ENCODE measurements at places on chromosomes 3 and 15.

GRCh38 chr3:128316481-128316891, 150.2 kb downstream of the DNAJB8 start:
- DNase-seq, result peak; percentile 46

DNA sequence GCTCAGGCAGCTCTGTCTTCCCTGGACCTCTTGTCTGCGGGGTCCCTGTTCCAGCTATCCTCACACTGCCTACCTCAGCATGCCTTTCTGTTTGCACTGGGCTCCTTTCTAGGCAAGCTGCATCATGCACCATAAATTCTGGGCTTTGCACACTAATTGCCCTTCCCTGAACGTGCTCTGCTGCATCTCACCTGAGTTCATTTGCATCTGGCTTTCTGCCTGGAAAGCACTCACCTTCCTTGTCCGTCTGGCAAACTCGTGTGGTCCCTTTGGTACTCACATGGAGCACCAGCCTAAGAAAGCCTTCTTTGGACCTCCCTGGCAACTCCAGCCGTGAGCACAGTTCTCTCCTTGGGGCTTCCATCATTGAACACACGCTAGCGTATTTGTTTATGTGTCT, 365.6 kb downstream of the SV2B start:
- DNase-seq, result no peak

DNA sequence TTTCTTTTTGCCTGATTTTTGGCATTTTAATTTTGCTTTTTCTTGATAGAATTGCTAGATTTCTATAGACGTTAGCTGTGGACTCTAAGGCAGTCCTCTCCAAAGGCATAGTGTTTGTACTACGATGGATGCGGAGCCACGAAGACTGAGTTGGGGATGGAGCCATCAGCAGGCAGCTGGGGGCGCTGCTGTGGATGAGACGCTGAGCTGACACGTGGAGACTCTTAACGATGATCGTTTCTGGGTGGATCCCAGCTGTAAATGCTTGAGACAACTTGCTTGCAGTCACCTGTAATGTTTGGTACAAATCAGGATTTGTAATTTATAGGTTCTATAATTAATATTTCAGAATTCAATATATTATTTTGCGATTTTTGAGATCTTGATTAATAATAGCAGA, 13.3 kb upstream of the PPP1R2 start:
- no peak for DNase-seq

- no peak for DNase-seq
Observed at GRCh38 chr15:65292938-65293518, 2.8 kb upstream of the RNU5A-1 start.

GRCh38 chr3:142723665-142723967, 218 bp upstream of the TRPC1 start:
- no peak for DNase-seq

- no peak for DNase-seq
Observed at GRCh38 chr15:23912191-23912590, 225.1 kb upstream of the NDN start.

DNA sequence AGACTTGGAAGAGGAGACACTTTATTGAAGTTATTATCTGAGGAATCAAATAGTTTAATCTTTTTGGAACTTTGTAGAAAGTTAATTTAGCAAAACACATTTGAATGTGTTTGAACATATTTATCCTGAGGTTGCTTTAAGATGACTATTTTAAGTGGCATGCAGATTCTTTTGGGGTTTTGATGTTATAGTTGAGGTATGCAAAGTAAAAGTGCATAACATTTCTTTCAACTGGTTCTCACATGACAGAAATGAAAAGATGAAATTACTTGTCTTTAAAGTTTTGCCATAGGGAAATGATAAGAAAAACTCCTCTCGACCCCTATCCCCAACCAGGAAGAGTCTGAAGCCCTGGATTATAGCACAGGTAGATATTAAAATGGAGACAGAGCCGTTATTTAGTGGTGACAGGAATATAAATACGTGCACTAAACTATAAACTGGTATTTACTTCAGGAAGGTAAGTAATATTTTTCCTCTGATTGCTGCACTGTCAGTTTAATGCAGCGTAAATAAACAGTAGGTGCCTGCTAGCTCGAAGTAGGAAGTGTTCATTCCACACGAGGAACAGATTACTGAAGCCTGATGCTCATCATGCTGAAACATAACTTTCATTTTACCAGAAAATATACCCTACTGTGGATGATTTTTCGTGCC, 15.1 kb upstream of the SATB1 start:
- DNase-seq, result no peak

GRCh38 chr3:42670051-42670576, 15.2 kb upstream of the KLHL40 start:
- DNase-seq, result no peak

DNA sequence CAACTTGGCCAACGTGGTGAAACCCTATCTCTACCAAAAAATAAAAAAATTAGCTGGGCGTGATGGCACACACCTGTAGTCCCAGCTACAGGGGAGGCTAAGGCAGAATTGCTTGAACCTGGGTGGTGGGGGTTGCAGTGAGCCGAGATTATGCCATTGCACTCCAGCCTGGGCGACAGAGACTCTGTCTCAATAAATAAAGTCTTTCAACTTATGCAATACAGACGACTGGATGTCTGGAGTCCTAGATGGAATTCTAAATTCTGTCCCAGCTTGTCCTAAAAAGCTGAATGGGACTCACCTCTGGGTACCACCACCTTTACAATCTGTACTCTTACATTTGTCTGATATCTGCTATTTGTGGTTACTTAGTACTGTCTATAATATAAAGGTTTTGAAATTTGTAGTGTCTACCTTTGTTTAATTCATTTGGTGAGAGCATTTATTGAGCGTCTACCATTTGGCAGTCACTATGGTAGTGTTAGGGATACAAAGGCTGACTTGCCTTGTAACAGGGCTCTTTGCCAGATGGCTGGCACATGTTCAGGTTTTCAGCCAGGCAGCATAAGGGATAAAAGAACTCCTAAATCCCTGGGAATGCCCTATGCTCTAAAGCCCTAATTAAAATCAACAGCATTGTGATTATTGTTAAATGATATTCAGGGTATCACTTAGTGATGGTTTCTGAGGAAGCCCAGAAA, 7.2 kb upstream of the ZNF609 start:
- no peak for DNase-seq

DNA sequence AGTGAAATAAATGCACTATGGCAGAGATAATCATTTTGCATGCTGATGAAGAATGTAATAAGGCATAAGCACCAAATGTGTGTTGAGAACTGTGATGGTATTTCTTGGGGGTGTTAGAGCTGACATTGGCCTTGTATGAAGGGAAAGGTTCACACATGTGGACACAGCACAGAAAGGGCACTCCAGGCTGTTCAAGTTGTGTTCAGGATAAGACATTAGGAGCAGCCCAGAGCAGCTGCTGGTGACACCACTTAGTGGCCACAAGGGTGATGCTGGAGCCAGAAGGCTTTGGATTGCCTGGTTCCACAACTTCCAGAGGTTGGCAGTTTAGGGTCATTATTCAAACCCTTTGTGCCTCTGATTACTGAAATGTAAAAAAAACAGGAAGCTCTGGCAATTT, 155.4 kb downstream of the GOLGA6L6 start:
- DNase-seq, result no peak

DNA sequence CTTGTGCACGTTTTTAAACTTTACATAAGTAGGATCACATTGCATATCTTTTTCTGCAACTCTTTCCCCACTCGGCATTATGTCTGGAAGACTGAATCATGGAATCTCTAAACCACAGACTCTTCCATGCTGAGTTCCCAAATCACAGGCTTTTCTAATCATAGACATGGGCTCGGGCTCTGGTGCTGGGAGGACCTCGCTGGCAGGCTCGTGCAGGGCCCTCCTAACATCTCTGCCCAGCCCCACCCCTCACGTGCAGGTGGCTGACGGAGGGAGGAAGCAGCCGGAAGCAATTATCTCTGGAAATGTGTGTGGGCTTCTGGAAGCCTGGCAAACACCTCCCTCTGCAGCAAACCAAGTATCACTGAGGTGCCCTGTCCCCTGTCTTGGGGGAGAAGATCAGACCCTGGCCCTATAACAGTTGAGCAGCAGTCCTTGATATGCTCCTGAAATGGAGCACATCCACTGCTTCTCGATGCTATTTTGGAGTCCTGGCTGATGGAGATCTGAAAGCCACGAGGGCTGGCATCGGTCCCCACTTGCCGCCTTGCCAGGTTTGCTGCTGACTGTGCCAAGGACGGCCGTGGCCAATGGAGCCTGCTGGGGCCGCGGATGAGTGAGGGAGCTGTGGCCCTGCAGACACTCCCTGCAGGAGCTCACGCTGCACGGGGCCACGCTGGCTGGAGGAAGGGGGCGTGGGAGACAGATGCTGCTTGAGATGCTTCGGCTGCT, 4.4 kb upstream of the IQSEC1 start:
- DNase-seq, result no peak

DNA sequence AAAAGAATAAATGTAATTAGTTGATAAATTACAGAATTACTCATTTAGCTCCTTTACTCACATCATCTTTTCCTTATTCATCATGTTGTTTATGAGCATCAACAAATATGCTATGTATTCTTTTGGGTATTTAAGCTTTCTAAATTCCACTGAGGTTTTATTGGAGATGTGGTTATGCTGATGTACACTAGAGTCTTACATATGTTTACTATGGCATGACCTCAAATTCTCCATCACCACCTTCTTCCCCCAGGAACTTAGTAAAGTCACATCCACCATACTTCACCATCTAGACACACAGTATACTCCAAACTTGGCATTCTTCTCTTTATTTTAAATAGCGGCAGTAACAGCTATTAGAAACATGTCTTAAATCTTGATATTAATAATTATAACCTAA, 74.1 kb upstream of the MELTF start:
- DNase-seq, result no peak

DNA sequence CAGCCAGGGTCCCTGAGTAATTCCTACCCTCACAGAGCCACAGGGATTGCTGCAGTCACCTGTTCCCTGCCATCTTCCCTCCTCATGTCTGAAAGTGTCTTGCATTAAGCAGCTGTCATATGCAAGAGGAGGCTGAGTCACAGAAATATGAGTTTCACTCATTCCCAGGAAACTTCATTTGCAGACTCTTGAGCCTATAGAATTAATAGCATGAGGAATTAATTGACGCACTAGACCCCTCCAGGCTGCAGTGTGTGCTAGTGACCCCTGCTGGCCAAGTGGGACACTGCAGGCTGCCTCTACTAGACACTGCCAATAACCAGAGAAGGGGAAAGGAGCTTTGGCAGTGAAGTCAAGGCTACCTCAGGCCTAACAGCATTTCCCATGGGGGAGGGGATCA, 50.6 kb upstream of the SLC6A1 start:
- no peak for DNase-seq

DNA sequence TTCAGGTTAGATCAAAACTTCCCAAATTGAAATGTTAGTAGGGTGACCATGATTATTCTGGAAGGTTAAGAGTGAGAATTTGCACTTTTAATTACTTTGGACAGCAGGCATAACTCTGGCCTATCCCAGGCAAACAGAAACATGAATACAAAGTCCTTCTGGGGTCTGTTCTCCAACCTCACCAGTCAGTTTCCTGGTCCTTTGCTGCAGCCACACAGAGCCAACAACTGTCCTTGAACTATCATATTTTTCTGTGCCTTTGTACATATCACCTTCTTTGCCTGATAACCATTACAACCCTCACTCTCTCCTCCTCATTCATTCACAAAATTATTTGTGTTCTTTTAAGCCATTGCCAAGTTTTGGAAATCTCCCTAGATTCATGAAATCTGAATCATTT, 126.0 kb upstream of the GBE1 start:
- no peak for DNase-seq

GRCh38 chr3:47251689-47252088, 30.9 kb downstream of the KIF9 start:
- DNase-seq, result no peak

GRCh38 chr3:179321668-179322285, 1.1 kb upstream of the ZNF639 start:
- DNase-seq, result no peak

DNA sequence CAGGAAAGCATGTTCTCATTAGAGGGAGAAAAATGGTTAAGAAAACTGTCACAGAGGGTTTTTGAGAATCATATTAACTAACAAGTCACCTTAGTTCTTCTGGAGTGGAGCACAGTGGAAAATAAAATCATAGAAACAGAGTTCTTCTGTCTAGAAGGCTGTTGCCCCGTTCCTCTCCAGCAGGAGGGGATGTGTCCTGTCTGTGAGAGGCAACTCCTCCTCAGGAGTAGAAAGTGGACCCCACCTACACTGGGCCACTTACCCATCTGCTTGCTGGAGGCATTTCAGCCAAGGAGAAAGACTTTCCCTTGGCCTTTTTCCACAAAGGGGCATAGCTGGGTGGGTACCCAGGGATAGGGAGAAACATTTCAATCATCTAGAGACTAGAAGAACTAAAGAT, 106.6 kb downstream of the SSR3 start:
- peak; percentile 7 for DNase-seq

- DNase-seq, result no peak
Observed at GRCh38 chr3:9276761-9277370, 27.4 kb upstream of the SRGAP3 start.

Measured in activated CD8-positive, alpha-beta memory T cell treated with anti-CD3 and anti-CD28 coated beads for 1 hour (primary cell).